Stimulated activated CD4-positive, alpha-beta T cell treated with anti-CD3 and anti-CD28 coated beads, Interleukin-15, amount 100 ng/mL, for 1 hour (primary cell): ENCODE measurements at places on chromosomes 11 and 22.

GRCh38 chr11:10838083-10838482 lies 19.8 kb downstream of the ZBED5 start:
- DNase-seq, result no peak

GRCh38 chr11:58495906-58496305 lies 12.0 kb downstream of the OR5B21 start:
- DNase-seq, result no peak

DNA sequence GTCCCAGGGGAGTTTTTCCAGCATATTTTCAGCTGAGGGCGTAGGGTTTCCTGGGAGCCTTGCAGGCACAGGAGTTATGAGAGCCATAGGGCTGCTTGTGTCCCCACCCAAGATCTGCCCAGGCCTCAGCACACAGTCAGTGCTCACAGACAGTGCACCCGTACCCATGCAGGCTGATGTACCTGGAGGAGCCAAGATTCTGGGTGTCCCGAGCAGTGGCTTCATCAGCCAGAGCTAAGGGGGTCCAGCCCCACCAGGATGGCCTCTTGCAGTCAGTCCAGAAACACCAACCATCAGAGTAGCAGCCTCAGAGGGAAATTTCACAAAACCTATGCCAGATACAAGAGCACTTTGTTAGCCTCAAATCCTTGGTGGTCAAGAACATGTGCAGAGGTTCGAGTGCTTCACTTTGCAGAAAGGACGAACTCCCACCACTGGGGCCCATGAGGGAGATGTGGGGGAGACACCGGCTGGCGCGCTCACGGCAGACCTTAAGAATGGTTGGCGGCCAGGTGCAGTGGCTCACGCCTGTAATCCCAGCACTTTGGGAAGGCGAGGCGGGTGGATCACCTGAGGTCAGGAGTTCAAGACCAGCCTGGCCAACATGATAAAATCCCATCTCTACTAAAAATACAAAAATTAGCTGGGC lies 43.8 kb upstream of the RTL6 start:
- DNase-seq, result no peak

DNA sequence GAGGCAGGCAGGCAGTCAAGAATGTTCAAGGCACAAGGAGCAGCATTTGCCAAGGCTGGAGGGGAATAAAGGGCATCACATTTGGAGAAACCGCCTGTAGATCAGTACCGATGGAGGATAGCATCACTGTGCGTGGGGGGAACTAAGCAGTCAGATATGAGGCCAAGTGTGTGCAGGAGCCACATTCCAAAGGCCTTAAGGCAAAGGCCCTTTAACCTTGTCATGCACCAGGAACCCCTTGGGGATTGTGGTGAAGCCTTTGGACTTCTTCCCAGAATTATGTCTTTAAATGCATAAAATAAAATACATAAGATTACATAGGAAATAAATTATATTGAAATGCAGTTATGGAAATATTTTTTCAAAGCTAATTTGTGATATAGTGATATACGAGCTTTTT lies 532.1 kb downstream of the BUD13 start:
- no peak for DNase-seq

DNA sequence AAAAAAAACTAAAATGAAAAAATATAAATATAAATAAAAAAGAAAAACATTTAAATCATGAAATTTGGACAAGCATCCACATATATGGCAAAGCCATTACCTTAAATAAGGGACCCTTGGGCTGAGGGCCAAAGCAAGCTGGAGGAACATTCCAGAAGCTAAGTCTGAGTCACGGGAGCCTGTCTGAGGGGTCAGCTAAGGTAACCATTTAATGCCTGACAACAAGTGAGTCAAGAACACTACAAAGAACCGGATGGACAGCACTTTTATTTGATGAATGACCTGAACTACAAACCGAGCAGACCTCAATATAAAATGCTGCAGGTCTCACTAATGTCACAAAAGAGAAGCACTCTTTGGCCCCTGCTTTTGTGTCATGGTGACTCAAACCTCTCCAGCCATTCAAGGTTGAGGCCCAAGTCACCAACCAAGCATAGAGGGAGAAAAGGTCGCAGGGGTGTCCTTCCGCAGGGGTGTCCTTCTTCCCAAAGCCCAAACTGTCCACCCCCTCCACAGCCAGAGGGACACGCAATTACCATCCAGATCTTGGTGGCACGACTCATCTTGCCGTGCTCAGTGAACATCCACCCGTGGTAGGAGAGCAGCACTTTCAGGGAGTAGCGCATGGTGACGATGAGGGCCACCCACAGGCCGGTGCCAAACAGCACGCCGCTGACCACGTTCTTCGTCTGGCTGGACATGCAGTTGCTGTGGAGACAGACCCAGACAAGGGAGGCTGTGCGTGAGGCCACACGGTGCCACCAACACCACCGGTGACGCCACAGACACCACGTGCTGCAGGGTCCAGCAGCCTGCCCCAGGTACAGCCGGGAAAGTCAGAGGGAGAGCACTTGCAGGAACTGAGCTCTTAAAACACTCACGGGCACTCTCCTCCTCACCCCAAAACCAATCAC lies 34.5 kb downstream of the CPT1A start:
- no peak for DNase-seq

DNA sequence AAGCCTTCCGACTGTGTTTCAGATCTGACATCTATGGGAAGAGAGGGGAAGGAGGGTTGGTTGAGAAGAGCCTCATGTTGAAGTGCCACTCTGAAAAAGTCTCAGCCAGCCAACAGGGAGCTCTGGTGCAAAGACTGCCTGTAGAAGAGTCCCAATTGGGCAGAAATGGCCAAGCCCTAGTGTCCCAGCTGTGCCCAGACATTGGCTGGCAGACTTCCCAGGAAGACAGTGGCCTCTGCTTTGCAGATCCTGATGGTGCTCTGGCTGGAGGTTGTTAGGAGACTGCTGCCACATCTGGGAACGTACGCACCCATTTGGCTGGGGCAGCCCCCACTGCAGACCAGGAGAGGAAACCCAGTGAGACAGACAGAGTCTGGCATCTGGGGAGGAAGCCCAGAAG lies 3.2 kb upstream of the PLA2G3 start:
- DNase-seq, result no peak
